Hindlimb muscle (tissue), 1 donor: ENCODE measurements at places on chromosomes 5 and 9.

- DNase-seq: no peak
Observed at GRCh38 chr5:135329913-135330797, 68.9 kb downstream of the MACROH2A1 start.

GRCh38 chr5:157703736-157704135 lies 27.5 kb upstream of the THG1L start:
- DNase-seq: no peak

DNA sequence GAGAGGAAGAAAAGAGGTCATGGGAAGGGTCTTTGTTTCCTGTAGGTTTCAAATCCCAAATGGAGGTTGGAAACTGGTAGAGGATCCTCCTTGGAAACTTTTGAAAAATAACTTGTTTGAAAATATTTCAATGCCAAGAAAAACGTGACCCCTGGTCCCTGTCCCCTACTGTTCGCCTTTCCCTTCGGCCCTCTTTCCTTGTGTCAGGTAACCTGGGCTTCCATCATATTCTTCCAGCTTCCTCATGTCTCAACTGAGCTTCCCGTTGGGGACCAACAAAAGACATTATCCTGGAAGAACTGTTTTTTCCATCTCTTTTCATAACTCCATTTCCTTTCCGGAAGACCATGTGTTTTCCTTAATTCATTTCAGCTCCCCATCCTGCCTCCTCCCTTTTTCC lies 266.8 kb upstream of the ANKRD55 start:
- no peak for DNase-seq

DNA sequence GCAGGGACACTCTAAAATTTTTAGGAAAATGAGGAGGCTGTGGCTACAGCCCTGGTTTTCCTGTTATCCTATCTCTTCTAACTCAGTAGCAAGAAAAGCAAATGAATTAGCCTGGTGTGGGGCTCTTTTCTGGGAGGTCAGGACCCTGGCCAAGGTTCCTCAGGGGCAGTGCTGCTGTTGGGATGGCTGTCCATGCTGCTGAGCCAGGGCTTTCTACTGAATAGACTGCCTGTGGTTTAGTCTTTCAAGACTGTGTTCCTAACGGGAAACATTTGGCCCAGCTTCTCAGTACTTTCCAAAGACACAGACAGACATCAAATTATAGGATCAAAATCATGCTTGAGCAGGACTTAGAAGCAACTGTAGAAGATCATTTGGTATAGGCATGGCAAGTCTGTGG lies 18.1 kb downstream of the TNC start:
- DNase-seq: peak; percentile 26

GRCh38 chr9:134908524-134909309 lies 9.0 kb downstream of the FCN1 start:
- no peak for DNase-seq

GRCh38 chr9:121732886-121733285 lies 81.5 kb downstream of the DAB2IP start:
- DNase-seq: no peak

DNA sequence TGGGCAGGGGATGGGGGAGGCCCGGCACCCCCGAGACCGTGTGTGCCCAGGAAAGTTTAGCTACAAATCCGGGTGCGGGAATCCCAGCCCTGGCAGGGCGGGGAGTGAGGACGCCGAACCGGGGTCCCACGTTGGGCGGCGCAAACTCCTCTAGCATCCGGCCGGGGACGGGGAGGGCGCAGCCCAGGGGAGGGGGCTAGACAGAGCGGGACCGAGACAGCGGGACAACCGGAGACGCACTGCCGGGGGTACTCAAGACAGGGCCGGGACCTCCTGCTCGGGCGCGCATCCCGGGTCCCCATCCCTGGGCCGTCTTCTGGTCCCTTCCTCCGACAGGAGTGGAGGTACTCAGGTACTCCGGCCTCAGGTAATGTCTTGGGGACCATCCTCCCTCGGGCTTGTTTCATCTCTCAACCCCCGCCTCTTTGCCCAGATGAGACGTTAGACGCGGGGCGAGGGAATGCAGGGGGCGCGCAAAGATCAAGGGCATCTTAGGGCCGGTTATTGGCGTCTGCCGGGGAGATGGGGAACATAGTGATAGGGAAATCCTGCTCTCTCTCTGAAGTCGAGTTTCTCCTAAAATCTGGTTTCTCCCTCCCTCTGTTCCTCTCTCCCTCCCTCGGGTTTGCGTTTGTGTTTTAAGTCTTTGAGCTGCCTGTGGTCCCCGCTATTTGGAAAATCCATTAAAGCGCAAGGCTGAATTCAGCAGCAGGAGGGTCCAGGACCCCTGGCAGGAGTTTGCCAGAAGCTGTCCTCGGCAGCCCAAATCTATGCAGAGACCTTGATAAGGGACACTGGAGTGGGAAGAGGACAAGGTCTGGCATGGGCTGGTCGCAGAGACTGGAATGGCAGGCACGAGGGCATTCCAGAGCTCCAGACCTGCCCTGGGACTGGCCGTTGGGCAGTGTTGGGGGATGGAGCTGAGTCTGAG lies 815 bp downstream of the PDZD2 start:
- DNase-seq: no peak

DNA sequence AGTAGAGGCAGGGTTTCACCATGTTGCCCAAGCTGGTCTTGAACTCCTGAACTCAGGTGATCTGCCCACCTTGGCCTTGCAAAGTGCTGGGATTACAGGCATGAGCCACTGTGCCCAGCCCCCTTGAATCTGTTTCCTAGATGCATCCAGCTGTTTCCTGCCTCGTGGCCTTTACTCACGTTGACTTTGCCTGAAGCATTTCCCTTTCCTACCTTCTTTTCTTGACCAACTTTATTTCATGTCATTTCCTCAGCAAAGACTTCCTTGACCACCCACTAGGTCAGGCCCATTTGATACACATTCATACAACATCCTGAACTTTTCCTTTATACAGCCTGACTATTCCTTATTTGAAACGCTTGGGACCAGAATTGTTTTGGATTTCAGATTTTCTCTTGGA lies 51.0 kb downstream of the DOCK2 start:
- DNase-seq: no peak

GRCh38 chr5:168528521-168529373 lies at the start of gene FBLL1:
TSS of gene FBLL1 (plus strand) at chr5:168529305. CDS start at chr5:168529505, 200 bp downstream.
- DNase-seq: peak; percentile 59

DNA sequence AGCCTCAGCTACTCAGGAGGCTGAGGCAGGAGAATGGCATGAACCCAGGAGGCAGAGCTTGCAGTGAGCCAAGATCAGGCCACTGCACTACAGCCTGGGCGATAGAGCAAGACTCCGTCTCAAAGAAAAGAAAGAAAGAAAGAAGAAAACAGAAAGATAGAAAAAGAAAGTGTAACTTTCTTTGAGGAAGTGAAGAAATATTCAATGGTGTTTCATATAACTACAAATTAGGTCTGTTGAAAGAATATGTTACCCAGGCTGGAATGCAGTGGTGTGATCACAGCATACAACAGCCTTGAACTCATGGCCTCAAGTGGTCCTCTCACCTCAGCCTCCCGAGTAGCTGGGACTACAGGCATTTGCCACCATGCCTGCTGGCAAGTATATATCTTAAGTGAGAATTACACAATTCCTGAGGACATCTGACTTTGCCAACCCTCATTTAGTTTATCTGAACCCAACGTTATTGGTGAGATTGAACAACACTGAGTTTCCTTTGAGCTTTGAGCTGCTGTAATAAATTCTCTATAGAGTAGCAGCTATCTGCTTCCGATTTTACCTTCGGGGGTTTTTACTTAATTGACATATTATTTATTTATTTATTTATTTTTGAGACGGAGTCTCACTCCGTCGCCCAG lies 2.0 kb upstream of the FAF2 start:
- no peak for DNase-seq

GRCh38 chr9:98241357-98242300 lies 13.8 kb downstream of the TBC1D2 start:
- no peak for DNase-seq

DNA sequence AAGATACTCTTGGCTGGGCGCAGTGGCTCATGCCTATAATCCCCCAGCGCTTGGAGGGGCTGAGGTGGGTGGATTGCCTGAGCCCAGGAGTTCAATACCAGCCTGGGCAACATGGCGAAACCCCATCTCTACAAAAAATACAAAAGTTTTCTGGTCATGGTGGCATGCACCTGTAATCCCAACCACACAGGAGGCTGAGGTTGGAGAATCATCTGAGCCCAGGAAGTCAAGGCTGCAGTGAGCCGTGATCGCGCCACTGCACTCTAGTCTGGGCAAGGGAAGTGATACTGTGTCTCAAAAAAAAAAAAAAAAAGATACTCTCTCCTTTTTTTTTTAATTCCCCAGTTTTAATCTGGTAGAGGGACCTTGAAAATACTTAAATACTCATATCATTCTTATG lies 15.0 kb downstream of the ANKRD33B start:
- no peak for DNase-seq

DNA sequence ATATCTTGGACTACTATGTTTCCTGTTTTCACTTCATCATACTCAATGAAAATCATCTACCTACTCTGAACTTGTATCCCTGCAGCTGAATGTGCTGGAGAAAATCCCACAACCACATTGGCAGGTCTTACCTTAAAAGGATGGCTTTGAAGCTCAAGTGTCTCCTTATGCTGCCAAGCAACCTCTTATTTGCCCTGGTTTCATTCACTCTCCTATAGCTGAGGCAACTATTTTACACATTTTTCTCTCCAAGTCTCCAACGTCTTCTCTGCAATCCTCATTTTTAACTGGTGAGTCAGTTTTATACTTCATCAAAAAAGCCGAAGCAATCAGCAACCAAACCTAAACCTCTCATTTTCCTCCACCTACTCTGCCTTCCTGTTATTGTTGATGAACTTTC lies 49.7 kb downstream of the POU4F3 start:
- peak; percentile 68 for DNase-seq

DNA sequence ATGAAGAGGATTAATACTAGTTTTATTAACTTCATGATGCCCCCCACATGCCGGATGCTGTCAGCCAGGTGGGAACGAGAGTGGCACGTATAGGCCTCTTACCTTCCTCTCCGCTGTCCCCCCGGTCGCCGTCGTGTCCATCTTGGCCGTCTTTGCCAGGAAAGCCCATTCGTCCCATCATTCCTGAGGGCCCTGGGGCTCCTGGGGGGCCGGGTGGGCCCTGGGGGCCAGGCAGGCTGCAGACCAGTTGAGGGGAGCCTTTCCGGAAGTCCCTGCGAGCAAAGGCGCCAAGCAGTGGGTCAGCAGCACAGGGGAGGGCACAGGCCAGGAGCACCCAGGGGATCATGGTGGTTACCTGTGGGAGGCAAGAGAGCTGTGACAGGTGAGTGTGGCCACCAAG lies 15.8 kb downstream of the C1QTNF2 start:
- no peak for DNase-seq

GRCh38 chr5:50722223-50722622 lies 55.8 kb downstream of the PARP8 start:
- DNase-seq: no peak

- peak; percentile 25 for DNase-seq
Observed at GRCh38 chr9:88571419-88571818, 36.4 kb downstream of the NXNL2 start.

DNA sequence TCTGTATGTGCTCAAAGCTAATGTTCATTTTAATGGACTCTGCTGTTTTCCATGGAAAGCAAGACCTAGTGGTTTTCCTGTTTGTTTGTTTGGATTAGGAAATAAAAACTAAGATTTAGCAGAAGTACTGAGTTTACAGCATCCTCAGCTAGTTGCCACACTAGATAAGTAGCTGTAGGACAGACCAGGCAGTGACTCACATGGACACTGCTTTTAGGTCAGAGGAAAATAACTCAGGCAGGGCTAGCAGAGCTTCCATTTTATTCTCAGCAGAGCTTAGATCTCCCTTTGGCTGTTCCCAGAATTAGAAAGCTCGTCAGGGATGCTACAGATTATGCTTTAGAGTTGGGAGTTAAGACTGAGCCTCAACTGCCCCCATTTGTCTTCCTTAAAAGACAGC lies 204.4 kb downstream of the SH3GL2 start:
- DNase-seq: no peak

DNA sequence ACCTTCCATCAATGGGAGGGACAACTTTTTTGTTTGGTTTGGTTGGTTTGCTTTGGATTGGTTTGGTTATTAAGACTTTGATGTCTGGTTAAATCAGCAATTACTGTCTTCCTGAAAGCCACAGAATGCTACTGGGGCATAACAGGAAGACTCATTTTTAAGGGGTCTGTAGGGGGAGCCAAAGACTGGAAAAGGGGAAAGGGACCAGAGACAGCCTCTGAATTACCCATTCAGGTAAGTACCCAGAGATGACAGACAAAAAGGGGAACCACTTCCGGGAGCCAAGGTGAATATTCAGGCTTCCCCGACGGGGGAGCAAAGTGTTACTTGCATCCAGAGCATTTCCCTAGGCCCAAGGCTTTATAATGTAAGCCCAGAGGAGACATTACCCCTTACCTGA lies 4.6 kb upstream of the FEM1C start:
- no peak for DNase-seq

DNA sequence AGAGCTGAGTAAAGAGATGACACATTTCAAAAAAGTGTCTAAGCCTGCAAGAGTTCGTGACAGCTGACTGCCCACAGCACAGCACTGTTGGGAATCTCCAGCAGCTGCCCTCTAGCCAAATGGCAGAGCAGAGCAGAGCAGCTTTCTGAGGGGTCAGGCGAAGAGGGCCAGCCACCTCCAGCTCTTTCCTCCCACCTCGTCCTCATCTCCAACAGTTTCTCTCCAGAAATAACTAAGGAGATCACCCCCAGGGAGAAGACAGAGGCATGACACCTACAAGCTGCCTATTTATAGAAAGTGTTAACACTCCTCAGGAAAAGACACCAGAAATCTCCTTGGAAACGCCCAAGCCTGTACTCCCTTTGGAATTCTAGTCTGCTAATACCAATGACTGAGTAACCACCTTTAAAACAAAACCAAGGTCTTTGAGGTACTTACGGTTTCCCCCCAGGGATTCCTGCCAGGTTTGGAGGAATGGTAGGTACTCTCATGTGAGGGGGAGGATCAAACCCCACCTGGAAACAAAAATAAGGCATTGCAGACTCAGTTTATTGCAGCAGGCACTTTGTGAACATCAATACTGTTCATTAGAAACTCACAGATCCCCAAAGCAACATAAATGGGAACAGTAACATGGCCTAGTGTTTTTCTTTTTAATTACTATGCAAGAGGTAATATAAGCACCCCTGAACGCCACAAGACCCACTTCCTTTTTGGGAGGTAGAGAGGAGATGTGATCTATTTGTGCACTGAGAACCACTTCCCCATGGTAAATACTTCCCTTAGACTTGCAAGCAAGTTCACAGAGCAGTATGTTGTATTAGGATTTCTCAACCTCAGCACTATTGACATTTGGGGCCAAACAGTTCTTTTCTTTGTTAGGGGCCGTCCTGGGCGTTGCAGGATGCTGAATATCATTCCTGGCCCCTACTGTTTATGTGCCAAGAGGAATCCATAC lies 79.3 kb downstream of the TLE1 start:
- no peak for DNase-seq

DNA sequence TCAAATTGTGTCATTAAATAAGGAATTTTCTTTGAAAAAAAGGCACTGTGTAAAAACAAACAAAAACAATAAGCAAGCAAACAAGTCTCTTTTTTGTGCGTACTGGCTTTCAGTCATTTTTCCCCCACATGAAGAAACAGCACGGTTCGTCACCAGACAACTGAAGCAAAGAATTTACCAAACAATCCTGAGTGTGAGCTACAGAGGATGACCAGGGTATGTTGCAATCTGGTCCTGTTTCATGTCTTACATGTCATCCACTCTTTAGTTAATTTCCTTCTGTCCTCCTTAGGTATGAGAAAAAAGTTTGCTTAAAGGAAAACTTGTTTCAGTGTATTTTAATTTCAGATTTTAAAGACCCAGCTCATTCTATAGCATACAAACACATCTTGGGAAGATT lies 1080.7 kb upstream of the NUDT12 start:
- no peak for DNase-seq

- peak; percentile 27 for DNase-seq
Observed at GRCh38 chr9:16459421-16460148, 410.9 kb downstream of the BNC2 start.
